ENCODE measurements at places on chromosomes 3 and 15.

DNA sequence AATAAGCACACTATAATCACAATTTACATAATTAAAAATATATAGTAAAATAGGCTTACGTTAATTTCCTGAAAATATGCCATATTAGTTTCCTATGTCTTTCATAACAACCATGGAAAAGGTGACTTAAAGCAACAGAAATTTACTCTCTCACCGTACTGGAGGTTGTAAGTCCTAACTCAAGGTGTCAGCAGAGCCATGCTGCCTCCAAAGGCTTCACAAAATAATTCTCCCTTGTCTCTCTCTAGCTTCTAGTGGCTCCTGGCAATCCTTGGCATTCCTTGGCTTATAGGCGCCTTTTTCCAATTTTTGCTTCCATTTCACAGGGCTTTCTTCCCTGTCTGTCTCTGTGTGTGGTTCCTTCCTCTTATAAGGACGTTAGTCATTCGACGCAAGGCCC, 7.6 kb downstream of the SI start:
- DNase-seq, result no peak

DNA sequence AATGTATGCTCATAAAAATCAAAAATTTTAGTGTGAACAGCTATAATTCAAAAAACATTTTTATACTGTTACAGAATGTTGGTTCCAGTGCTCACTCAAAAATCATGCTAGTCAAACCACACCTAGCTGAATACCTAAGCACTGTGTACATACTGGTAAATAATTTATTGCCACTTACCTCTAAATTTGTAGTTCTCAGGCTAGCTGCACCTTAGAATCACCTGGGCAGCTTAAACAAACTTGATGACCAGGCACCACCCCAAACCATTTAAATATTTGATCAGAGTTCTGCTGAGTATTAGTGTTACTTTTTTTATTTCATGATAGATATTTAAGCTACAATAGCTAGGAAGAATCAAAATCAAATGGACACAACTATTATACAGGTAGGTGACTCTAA, 32.3 kb upstream of the TMCO5A start:
- no peak for DNase-seq

GRCh38 chr3:137866001-137866400, 101.9 kb downstream of the SOX14 start:
- no peak for DNase-seq

DNA sequence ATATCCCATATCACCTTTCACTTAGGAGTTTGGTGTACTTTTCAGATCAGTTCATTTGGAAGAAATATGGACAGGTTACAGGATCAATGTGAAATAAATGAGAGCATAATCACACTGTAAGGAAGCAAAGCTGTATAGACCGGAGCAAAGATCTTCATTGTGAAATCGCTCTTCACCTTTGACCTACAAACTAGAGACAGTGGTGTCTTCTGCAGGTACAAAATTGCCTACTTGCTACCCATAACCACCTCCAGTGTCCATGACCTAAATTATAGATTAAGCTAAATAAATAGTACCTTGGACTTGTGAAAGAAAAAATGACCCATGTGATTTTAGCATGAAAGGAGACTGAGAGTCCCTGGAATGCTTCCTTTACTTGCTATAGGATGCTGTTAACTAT, 379.5 kb upstream of the SUCLG2 start:
- DNase-seq, result no peak

DNA sequence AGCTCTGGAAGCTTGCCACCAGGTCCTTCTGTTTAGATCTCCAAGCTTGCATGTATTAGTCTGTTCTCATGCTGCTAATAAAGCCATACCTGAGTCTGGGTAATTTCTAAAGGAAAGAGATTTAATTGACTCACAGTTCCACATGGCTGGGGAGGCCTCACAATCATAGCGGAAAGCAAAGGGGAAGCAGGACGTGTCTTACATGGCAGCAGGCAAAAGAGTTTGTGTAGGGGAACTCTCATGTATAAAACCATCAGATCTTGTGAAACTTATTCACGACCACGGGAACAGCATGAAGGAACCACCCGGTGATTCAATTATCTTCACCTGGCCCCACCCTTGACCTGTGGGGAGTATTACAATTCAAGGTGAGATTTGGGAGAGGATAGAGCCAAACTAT, 147.0 kb upstream of the PROK2 start:
- DNase-seq, result no peak

- DNase-seq, result no peak
Measured at GRCh38 chr3:68699541-68699940, 232.8 kb downstream of the TAFA4 start.

GRCh38 chr3:110314512-110315114, 757.0 kb upstream of the NECTIN3 start:
- peak; percentile 27 for DNase-seq

- DNase-seq, result no peak
Measured at GRCh38 chr3:119300991-119301391, 6.8 kb downstream of the ARHGAP31 start.

GRCh38 chr15:50751394-50751793, 14.1 kb downstream of the SPPL2A start:
- DNase-seq, result no peak

DNA sequence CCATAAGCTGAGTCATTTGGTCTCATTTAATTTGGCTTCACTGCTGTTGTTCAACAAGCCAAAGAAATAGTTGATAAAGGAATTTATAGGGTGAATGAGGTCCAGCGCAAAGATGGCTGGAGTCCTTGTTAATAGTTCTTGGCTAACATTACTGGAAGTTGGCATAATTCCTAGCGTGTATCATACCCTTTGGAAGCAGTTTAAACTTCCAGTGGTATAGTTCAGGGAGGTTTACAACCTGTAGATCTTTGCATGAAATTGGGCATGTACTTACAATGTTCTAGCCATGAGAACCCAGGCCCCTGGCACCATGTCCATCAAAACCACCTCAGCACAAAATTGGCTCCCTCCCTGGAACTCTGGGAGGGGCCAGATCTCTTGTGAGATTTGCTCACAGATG, 380.8 kb downstream of the LRTM1 start:
- DNase-seq, result no peak

DNA sequence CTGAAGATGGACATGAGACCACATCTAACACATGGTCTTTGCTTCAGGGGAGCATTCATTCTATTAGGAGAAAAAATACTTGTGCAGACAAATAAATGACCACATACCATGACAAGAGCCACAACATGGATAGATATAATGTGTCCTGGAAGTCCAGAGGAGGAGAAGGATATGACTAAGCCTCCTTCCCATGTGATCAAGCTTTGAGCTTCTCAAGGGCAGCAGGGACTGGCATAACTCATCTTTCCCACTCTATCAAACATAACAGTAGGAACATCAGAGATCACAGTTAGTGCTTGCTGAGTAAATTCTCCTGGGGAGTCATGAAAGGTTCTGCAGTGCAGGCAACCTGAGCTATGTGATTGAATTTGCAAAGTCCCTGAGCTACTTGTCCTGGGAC, 86.0 kb upstream of the LPP start:
- no peak for DNase-seq

DNA sequence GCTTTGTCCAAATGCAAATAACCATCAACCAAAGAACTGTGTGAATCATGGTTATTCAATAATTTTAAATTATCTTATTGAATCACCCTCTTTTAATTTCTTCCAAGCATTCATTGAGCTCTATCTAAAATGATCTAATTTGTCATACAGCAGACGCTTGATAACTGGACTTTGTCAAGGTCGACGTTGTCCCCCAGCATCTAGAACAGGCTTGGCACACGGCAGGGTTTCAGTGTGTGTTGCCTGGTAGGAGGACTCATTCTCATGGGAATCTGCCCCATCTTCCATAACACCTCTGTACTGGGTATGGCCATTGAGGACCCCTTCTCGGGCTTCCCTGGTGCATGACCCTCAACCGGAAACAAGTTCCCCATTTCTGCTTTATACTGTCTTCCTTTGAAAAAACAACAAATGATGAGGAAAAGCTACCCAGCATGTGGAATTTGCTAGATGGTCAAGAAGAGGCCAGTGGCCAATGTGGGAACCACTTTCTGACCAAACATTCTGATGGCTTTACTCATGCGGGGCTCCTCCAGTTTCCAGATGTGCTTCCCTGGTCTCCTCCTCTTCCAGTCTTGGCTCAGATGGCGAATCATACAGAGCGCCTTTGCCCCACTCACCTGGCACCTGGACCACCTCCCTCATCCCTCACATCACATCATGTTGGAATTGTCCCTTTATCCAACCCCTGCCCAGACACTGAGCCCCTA, 41.7 kb upstream of the SEC22A start:
- DNase-seq, result no peak

DNA sequence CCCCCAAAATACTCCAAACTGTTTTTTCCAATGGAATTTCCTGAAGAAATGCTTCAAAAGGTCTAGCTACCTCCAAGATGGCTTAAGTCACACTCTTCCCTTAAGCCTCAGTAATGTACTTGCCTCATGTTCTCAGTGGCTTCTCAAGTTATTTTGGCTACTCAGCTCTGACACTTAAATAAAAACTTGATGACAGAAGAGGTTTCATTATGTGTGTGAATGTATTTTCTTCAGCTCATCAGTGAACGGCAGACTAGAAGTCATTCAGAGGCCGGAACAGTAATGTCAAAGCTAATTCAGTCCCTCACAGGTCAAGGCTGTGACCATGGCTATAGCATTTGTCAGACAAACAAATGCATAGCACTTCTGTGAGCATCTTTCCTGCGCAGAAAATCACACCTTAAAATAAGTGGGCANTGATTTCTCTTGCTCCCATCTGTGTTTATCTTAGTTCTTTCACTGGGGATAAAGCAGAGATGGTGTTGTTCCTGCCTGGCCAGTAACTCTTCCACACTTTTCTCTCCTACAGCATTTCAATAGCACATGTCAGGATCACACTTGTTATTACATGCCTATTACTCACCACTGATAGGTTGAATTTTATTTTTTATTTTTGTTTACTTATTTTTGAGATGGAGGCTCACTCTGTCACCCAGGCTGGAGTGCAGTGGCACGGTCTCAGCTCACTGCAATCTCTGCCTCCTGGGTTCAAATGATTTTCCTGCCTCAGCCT, 68.5 kb upstream of the PLCL2 start:
- DNase-seq, result no peak

- no peak for DNase-seq
Measured at GRCh38 chr3:197756704-197757103, 7.0 kb downstream of the FYTTD1 start.

DNA sequence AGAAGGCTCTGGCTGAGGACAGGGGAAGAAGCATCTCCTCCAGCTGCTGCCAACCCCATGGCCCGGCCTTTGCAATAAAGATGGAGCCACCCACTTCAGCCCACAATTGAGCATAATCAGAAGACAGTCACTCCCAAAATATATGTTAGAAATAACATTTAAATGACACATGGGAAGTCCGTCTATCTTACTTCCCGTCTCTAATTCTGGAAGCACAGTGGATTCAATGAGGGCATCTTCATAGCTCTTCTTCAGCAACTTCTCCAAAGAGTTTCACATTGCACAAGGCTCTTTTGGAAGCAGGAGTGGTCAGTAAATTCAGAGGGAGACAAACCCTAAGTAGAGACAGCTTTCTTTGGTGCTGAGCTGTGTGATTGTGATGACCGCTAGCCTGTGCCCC, 67.0 kb upstream of the SEC61A1 start:
- no peak for DNase-seq

DNA sequence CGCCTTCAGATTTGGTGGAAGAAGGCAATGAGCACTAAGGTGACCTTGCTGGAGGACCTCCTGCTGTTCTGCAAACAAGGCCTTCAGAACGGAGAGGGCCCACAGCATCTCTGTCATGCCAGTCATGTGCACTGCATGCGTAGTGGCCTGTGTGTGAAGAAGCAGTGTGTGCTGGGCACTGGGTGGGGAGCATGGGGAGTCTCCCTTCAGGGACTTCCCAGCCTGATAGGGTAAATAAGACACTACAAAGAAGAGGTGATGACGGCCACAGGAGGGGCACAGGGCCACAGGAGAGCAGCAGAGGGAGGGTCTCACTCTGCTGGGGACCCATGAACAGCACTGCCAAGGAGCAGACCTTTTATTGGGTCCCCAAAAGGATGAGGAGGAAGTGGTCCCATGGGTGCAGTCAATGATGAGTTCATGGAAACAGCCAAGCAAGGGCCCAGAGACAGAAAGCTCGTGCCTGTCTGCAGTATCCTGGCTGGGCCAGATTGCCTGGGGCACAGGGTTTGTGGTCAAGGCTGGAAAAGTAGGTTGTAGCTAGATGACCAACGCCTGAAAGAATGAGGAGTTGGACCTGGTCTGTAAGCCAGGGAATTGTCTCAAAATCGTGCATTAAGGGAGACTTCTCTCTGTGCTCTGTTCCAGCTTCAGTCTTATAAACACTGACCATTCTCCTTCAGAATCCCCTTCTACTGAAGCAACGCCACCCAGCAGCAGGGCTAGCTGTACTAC, 67.8 kb upstream of the SEC61A1 start:
- no peak for DNase-seq

DNA sequence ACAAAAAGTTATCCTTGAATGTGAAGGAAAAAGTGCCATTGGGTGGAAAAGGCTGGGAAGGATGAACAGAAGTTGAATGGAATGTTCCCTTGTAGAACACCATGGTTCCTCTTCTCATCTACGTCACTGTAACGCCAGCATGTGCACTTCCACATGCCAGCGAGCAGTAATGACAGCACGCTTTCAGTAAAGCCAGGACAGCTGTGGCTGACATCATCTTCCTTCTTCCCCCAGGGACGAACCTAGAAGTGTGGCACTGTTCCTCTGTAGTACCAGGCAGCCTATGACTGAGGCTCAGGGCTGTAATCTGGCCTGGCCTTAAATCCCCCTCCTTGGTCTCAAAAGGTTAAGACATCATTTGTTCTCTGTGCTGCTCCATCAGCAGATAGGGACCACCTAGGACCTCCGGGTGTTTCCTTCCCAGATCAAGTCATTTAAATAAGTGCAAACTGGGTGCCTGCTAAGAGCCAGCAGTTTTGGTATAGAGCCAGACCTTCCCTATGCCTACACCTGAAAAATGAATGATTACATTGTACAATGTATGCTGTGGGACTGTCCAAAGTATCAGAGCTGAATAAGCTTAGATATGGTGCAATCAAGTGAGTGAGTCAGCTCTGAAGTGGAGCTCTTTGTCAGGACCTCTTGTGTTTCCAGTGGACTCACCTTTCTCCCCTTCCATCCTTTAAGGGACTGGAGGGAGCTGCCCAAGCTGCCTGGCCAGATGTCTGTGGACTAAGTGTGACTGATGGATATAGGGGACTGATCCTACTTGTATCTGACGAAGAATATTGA, 5.6 kb upstream of the SRPRB start:
- DNase-seq, result no peak

GRCh38 chr3:26622621-26623418, at the start of gene LRRC3B:
TSS of gene LRRC3B (plus strand) at chr3:26622772. CDS start at chr3:26709673, 86,901 bp downstream.
- no peak for DNase-seq

DNA sequence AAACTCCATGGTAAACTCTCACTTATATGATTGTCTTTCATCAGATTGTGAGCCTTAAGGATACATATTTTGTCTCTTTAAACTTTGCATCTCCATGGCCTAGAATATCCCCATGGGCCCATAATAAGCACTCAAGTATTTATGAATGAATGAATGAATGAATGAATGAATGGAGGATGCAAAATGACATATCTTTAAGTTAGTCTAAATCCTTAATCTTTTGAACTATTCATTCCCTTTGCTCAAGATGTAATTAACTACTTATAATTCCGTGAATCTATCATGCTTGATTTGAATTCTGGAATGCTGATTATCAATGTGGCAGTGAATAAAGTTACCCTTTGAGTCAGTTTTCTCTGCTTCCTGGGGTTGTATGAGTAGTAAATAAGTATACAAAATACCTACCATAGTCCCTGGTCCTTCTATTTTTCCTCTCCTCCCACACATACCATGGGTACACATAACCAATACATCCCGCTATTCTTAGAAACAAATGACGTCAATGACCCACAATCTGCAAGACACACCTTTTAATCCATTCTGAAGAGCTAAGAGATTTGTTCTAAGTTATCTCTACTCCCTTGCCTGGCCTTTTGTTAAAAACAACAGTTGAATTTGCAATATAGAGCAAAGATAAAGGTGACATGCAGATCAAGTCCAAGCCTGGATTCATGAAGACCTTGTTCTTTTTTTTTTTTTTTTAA, 94.5 kb downstream of the FBN1 start:
- DNase-seq, result no peak

Data from hematopoietic multipotent progenitor cell treated with erythropoietin and hydrocortisone succinate and interleukin-3 and kit ligand, for 15 days (in vitro differentiated cells).